T-helper 17 cell (primary cell): ENCODE measurements at places on chromosomes 5 and 9.

DNA sequence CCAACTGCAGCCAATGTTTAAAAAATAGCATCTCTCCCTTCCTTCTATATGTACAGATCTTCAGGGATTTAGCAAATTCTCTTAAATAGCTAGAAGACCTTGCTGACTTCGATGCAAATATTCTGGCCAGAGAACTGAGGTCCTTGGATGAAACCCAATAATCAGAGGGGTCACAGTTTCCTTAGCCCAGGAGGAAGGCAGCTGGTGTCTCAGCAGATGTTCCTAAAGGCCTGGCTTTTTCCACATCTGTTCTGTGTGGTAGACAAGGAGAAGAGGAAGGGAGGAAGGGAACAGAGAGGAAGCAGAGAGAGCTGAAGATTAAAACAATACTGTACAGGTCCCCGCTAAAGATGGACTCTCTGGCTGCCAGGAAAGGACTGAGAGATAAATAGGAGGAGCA is 33.1 kb downstream of the BOD1 start:
- no peaks in the 10 kb centered on the region for H3K36me3 ChIP-seq
- no peaks in the 10 kb centered on the region for H3K4me1 ChIP-seq
- H3K27me3 ChIP-seq: no peaks in the 10 kb centered on the region
- DNase-seq: no peak

- H3K4me3 ChIP-seq: no peak overlapping the region
- H3K4me1 ChIP-seq: no peaks in the 10 kb centered on the region
- DNase-seq: no peak
Measured at GRCh38 chr9:117564839-117565238, 139.4 kb upstream of the TLR4 start.

- H3K4me3 ChIP-seq: no peak overlapping the region
- no peak overlapping the region for H3K27ac ChIP-seq
- no peaks in the 10 kb centered on the region for H3K36me3 ChIP-seq
Measured at GRCh38 chr5:116864157-116864837, 289.7 kb upstream of the SEMA6A start.

- H3K4me3 ChIP-seq: peak overlapping the region; percentile 97
- peak overlapping the region; percentile 92 for H3K27ac ChIP-seq
- no peak for DNase-seq
- peaks cover 2% of the 10 kb centered on the region for H3K36me3 ChIP-seq
- peaks cover 15% of the 10 kb centered on the region for H3K4me1 ChIP-seq
Measured at GRCh38 chr9:112485574-112485973, 1.1 kb upstream of the KIAA1958 start.

GRCh38 chr9:118330191-118330986 is 626.2 kb downstream of the TLR4 start:
- DNase-seq: no peak
- no peak overlapping the region for H3K4me3 ChIP-seq
- H3K27me3 ChIP-seq: no peaks in the 10 kb centered on the region

DNA sequence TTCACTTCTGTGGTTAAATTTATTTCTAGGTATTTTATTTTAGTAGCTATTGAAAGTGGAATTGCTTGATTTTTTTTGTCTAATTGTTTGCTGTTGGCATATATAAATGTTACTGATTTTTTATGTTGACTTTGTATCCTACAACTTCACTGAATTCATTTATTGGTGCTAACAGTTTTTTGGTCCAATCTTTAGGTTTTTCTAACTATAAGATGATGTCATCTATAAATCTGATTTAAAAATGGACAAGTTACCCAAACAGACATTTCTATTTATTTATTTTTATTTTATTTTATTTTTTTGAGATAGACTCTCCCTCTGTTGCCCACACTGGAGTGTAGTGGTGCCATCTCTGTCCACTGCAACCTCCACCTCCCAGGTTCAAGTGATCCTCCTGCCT is 162.3 kb downstream of the COX7C start:
- no peaks in the 10 kb centered on the region for H3K36me3 ChIP-seq
- H3K27me3 ChIP-seq: no peaks in the 10 kb centered on the region
- H3K27ac ChIP-seq: no peak overlapping the region
- H3K4me3 ChIP-seq: no peak overlapping the region
